ENCODE measurements at places on chromosomes 4 and X.

DNA sequence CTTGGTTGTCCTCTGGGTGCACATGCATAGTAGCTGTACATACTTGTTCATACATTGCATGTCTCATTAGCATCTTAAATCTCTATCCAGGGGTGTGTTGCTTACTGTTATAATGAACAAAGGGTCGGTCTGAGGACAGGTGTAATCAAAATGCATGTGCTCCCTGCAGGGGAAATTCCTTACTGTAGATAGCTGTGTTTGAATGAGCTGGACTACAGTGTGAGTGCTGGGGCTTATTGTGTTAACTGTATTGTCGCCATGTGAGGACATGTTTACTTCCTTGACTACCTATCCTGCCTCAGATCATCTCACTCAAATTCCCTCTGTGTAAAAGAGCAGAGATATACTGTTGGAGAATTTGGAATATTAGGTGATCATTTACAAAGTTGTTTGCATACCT is 98.7 kb downstream of the KLHL34 start:
- DNase-seq: no peak

GRCh38 chr4:159224408-159224807 is 121.5 kb downstream of the RAPGEF2 start:
- no peak for DNase-seq

DNA sequence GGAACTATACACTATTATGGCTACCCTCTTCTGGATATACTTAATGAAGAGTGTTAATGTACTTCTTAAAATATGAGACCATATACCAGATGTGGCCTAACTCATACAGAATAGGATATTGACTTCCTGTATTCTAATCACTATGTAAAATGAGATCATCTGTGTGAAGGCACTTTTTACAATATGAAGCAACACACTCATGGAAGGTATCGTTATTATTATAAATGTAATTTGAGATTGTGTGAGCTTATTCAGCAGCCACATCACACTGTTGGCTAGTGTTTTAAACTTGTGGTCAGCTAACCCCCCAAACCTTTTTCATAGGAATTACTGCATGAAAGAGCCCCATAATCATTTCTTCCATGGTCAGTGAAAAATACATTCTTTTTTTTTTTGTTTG is 281.8 kb upstream of the TEX13A start:
- no peak for DNase-seq

DNA sequence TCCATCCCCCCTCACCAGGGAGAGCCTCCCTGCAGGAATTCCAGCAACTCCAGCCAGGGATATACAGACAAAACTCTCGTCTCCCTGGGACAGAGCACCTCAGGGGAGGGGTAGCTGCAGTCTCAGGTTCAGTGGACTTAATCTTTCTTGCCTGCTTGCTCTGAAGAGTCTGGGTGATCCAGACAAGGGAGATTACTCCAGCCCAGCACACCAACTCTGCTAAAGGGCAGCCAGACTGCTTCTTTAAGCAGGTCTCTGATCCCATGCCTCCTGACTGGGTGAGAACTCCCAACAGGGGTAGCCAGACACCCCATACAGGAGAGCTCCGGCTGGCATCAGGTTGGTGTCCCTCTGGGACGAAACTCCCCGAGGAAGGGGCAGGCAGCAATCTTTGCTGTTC is 888.7 kb downstream of the RAB28 start:
- DNase-seq: no peak

GRCh38 chrX:45515262-45516215 is 314.9 kb upstream of the DIPK2B start:
- DNase-seq: no peak

- no peak for DNase-seq
These were observed 222.2 kb downstream of the DCTD start for GRCh38 chr4:182695009-182695408.

- no peak for DNase-seq
These were observed 187.7 kb downstream of the DCTD start for GRCh38 chr4:182729516-182729915.

DNA sequence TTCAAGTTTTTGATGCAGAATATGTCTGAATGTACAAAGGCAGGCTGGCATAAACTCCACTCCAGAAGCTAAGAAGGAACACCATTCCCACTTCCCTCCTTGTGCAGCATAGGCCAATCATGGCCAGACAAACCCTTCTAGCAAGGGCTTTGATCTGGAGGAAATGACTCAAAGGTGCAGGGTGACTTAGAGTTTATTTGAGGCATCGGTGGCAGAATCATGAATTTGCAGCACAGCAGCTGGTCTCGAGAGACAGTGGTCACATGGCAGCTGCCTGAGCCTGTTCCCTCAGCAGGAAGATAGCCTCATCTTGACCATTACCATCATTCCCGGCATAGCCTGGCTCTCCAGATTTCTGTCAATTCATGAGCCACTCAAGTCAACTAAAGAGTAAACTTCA is 154.5 kb downstream of the ATP10D start:
- DNase-seq: no peak

- DNase-seq: no peak
These were observed 167.7 kb downstream of the DCAF12L2 start for GRCh38 chrX:125998432-125998831.

DNA sequence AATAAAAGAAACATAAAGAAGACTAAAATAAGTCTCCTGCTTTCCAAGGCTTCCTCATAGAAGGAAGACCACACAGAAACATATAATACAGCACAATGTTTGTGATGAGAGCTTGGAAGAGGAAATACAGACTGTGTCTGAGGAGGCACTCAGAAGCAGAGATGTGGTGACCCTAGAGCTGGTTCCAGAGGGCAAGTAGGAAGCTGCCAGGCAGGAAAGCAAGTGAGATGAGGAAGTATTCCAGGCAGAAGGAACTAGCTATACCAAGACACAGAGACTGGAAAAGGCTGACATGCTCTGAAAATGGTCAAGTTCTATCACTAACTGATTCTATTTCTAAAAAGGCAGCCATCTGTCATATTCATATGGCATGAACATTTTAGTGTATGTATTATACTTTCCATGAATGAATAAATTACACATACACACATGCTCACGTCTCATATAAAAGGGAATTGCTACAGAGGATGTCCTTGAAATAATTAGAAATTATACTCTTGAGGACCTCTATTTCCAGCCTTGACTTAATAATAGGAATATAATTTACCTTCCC is 16.6 kb upstream of the HSFX2 start:
- no peak for DNase-seq

GRCh38 chr4:84220990-84221389 is 278.1 kb downstream of the NKX6-1 start:
- no peak for DNase-seq

- no peak for DNase-seq
These were observed 37.4 kb upstream of the PACRGL start for GRCh38 chr4:20662851-20663250.

DNA sequence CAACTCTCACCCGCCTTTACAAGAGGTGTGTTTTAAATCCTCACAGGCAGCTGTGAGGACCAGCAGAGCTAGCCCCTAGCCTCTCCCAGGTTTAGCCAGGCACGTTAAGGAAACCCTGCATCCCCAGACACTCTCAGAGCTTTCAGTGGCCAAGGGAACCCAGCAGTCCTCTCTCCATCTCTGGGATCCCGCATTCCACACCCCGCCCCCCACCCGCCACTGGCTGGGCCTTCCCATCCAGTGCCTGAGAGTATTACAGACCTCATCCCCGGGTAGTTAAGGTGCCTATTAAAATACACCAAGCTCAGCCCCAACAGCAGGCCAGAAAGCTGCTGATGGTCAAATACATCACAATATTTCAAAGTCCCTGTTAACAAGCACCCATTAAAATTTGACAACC is 256.2 kb downstream of the BCOR start:
- no peak for DNase-seq

GRCh38 chr4:79334783-79335182 is 8.9 kb upstream of the NAA11 start:
- no peak for DNase-seq

DNA sequence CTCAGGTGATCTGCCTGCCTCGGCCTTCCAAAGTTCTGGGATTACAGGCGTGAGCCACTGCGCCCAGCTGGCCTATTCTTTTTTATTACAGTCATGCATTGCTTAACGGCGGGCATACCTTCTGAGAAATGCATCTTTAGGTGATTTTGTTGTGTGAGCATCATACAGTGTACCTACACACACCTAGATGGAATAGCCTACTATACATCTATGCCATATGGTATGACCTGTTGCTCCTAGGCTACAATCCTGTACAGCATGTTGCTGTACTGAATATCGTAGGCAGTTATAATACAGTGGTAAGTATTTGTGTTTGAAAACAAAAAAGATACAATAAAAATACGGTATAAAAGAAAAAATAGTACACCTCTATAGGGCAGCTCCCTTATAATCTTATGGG is 6.0 kb downstream of the STAG2 start:
- no peak for DNase-seq

DNA sequence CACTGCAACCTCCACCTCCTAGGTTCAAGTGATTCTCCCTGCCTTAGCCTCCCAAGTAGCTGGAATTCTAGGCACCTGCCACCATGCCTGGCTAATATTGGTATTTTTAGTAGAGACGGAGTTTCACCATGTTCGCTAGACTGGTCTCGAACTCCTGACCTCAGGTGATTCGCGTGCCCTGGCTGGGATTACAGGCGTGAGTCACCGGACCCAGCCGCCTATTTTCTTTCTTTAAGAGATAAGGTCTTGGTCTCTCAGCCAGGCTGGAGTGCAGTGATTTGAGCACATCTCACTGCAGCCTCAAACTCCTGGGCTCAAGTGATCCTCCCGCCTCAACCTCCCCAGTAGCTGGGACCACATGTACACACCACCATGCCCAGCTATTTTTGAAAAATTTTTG is 166.5 kb downstream of the DHRSX start:
- DNase-seq: no peak

- no peak for DNase-seq
These were observed 67.5 kb downstream of the FBXW7 start for GRCh38 chr4:152468408-152468807.

DNA sequence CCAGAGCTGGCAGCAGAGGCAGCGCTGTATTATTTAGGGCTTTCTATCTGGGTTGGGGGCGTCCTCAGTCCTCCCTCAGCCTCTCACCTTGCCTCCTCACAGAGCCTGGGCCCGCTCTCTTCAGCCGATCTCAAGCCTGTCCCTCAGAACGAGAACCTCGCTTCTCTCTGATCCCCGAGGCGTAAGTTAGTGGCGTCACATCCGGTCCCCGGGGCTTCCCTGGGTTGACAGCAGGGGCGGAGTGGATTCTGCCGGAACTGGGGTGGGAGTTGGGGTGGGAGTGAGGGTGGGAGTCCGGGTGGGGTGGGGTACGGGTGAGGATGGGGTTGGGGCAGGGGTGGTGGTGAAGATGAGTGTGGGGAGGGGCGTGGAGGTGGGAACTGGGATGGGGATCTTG is at the start of gene MAGEA10:
TSS of gene MAGEA10 (minus strand) at position 190 of the 397 bp plus-strand sequence. CDS start 2,957 bp downstream, outside the sequence.
- no peak for DNase-seq

DNA sequence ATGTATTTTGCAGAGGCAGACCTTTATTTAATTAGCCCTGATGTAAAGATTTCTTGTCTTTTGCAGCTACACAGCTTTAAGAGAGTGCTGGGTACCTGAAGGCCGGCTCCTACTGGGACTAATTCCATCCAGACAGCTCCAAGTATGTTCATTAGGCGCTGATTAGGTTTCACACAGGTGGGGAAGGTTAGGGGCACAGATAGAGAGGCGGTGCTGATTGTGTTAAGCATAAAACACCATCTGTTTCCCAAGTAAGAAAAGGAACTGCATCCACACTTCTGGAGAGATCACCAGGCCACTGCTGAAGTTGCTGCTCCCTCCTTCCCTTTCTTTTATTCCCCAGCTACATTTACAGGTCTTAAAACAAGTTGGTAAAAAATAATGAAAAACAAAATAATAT is 349.5 kb downstream of the ZIC3 start:
- no peak for DNase-seq

DNA sequence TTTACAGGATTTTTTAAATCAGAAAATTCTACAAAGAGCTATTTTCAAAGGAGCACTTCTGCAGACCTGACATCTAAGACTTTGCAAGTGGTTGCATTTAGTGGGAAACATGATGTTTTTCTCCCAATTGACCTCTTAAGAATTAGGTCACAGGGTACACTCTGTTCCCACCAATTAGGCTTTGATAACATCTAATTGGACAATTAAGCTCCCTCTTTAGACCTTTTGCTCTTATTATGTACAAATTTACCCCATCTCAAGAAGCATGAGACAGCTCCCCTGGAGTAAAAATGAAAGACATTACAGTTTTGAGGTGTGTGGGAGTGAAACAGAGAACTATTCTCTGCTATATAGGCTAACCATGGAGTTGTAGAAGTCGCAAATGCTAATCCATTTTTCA is 31.8 kb upstream of the AGA start:
- DNase-seq: no peak
